ENCODE measurements at places on chromosomes 2 and 18.

GRCh38 chr18:58541789-58542425 is 87.0 kb downstream of the ALPK2 start:
- no peak for DNase-seq

- no peak for DNase-seq
Observed at GRCh38 chr2:159788253-159788652, 9.8 kb downstream of the CD302 start.

- DNase-seq: no peak
Observed at GRCh38 chr2:113834051-113834730, 55.7 kb upstream of the ACTR3 start.

- DNase-seq: no peak
Observed at GRCh38 chr2:240961910-240962299, 36.5 kb upstream of the SNED1 start.

DNA sequence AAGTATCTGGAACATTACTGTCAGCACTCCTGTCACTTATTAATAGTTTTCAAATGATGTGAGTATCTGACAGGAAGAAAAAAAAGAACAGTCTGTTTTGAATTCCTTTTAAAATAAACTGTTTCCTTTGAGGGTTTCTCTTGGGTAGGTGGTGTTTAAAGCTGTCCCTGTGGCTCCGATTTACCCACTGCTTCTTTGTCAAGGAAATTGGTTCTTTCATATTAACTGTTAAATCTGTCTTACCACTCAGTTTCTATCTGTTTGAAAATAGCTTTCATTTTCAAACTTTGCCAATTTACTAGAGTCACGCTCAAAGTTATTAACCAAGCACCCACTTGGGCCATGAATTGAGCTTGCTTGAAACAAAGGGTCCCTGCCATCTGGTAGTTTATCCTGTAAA is 614.6 kb upstream of the NXPH2 start:
- no peak for DNase-seq

DNA sequence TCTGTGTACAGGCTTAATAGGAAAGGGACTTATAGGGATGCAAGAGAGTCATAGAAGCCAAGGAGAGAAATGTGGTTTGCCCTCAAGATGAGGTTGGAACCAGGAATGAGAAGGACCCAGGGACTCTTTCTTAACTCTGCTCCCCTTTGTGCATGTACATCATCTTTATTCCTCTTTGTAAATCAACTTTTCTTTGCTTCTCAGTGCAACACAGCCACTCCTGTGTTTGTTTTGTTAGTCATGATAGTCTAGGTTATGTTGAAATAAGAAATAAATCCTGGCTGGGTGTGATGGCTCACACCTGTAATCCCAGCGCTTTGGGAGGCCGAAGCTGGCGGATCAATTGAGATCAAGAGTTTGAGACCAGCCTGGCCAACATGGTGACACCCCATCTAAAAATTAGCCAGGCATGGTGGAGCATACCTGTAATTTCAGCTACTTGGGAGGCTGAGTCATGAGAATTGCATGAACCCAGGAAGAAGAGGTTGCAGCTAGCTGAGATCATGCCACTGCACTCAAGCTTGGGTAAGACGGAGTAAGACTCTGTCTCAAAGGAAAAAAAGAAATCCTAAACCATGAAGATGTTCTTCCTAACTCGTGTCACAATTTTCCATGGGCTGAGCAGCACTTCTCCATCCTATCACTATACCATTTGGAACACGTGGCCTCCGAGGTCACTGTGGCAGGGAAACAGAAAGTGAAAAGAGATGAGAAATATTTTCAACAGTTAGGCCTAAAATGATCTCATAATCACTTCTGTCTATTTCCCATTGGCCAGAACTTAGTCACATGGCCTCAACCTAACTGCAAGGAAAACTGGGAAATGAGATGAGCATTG is 73.0 kb upstream of the TMEM17 start:
- no peak for DNase-seq

GRCh38 chr2:226887940-226888339 is 52.1 kb downstream of the RHBDD1 start:
- DNase-seq: no peak

GRCh38 chr2:204576362-204576979 is 31.2 kb downstream of the PARD3B start:
- DNase-seq: no peak

DNA sequence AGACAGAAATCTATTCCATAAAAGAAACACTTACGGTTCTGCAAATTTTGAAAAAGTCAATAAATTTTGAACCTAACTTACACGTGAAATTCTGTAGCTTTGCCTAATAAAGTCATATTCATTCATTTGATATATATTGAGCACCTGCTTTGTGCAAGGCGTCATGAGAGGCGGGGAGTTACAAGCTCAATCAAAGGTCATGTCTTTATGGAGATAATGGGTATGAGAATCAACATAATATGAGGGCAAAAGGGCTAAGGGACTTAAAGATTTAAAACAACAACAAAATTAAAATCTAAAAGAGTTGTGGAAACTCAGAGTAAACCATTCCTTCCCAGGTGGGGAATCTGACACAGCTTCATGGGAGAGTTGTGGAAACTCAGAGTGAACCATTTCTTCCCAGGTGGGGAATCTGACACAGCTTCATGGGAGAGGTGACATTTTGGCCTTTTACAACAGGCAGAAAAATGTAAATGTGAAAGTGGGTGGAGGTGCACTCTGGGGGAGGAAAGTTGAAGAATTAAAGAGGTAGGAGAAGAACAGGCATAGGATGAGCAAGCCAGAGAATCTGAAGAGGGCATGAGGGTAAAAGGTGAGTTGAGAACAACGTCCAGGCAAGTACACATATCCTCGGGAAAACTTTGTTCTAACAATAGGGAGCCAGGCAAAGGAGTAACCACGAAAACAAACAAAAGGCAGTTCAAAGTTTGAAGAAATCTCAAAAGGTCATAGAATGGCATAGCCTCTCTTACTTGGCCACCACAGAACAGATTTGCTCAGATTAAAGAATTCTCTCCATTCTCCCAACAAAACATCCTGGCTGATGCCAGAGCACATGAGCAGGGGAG is 49.5 kb upstream of the CD226 start:
- no peak for DNase-seq

DNA sequence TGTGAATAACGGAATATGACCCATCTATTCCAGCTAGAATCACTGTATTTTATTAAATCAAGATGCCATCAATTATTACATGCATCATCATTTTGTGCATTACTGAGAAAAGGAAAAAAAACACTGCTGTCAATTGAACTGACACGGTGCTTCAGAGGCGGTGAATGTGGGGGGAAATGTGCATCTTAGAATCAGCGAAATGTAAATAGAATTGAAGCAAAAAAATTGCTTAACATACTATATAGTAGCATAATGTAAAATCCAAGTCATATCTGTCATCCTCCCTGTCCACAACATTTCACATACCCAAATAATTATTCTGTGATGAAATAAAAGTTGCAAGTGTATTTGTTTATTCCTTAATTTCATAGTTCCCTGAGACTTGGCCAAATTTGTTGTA is 84.6 kb downstream of the PRKRA start:
- DNase-seq: no peak

GRCh38 chr2:20384953-20385352 is 34.3 kb upstream of the PUM2 start:
- DNase-seq: no peak

DNA sequence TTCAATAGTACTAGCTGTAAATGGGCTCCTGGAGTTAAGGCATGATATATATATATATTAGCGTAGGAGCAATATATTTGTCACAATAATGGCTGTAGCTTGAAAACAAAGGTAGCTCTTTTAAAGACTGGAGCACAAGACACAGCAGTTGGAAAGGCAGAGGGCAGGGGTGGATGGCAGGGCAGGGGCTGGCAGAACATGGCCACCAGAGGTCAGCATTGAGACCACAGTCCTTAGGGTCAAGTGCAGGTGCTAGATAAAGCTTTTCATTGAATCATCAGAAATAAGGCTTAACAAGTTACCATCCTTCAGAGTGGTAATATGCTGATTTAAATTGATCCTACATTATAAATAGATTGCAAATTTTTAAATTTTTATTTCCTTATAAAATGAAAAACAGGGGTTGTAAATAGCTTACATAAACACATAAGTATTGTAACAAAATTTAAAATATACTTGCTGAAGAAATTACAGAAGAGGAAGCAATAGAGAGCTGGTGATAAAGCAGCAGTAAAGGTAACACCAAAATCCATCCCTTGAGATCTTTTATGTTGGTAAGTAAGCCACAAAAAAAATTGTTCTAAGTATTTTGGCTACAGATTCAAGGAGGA is 161.2 kb upstream of the PIEZO2 start:
- no peak for DNase-seq

DNA sequence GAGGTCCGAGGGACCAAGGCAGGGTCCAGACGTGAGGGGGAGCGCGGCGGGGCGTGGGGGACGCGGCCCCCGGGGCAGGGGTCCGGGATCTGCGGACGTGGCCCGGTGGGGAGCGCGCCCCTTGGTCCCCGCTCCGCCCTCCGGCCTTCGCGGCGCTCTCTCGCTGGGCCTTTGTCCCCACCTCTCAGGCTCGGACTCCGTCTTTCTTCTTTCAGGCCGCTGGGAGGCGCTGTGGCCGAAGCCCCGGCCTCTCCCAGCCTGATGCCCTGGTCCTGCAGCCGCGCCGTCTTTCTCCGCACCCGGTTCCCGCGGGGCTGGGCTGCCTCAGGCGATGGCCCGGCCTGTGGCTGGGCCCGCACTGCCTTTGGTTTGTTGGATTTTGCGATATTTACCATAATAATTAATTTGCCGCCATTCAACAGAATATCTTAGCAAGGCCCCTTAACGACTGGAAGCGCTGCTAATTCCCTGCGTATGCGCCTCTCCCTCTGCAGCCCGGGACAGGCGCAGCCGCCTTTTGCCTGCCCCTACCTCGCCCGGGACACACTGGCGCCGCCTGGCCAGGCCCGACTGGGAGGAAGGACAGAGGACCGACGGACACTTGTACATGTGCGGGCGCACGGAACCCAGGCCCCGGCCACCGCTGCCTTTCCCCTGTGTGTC is 10.8 kb downstream of the SIX3 start:
- no peak for DNase-seq

- DNase-seq: no peak
Observed at GRCh38 chr2:147449323-147449991, 395.4 kb upstream of the ACVR2A start.

DNA sequence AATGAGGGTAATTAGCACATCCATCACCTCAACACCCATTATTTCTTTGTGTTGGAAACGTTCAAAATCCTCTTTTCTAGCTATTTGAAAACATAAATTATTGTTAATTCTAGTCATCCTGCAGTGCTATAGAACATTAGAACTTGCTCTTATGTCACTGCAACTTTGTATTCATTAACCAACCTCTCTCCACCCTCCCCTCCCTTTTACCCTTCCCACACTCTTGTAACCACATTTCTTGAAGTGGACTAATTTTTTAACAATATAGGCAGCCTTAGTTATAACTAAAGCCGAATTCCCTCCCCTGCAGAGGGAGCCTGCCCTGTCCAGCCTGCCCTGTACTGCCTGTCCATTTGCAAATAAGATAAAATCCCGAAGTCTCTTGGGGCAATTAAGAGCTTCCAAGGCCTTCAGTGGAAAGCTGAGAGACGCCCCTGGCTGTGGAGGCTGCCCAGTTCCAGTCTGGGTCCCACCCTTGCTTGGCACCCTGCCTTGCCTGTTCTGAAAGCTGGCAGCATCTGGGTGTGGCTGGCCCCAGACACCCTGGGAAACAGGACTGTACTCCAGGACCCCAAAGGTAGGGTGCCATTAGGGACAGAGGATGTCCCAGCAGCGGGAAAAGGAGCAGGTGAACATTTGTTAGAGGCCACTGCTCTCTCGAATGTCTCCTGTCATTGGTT is 65.1 kb downstream of the MEX3C start:
- no peak for DNase-seq

DNA sequence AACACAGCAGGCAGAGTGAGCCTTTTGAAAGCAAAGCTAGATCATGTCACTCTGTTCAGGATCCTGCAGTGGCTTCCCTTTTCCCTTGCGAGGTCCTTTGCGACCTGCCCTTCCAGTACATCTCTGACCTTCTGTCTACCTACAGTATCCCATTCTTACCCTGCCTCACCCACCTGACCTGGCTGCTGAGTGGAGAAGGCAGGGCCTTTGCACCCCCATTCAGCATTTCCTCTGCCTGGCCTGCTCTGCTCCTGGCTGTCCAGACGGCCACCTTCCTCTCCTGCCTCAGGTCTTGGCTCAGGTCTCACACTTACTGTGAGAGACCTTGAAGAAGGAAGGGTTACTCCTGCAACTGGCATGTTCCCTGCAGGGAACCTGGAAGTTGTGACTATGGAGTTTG is 77.4 kb downstream of the MAPRE2 start:
- no peak for DNase-seq

GRCh38 chr2:231058761-231059550 is 2.3 kb downstream of the PSMD1 start:
- no peak for DNase-seq

DNA sequence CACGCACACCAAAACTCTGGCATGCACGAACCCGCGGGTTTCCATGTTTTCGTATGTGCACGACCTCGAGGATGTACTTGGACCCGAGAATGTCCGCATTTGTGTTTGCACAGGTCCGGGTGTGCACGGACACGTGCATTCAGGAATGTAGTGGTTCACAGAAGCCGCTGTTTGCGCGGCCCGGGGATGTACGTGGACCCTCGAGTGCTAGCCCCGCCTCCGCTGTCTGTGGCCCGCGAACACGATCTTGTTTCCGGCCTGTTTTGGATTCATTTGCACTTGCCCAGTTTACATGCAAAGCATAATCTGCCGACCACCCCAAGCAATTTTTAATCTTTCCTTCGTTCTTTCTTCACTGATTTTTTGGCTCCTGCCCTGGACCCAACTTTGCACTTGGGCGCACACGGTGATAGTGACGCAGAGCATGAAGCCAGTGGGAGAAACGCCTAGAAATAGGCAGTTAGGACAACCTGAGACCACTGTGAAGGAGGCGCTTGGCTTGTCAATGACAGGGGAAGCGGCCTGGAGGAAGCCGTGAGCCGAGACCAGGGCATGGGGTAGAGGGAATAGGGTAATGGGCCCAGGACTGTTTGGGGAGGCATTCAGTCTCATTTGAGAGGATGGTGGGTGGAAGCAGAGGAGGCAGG is 45.4 kb upstream of the PTMA start:
- no peak for DNase-seq

DNA sequence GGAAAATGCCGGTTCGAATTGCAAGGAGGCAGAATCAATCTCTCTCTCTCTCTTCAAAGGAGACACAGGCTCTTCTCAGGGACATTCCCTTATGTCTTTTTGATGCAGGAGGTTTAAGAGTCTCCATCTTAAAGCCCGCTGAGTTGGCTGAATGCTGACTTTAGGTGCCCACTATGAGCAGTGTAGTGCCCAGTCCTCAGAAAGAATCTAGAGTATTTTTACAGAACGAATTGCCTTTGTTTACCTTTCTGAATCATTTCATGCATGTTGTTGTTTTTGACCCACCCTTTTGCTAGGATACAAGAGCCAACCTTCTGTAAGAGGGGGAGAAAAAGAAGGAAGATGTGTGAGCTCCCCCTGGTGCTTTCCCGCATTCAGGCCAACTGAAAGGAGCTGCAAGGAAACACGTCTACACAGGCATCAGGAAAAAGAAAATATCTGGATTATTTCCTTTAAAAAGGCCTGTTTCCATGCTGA is 193.5 kb upstream of the TCF4 start:
- DNase-seq: peak; percentile 49

Measured in right renal cortex interstitium (tissue), 3 donors.